LHCN-M2 (cell line): ENCODE measurements at places on chromosomes 7 and 10. TPM values are rescaled to one million over a fixed set of nuclear protein-coding genes. Genes with fewer than 3 reads are reported as not detected.

GRCh38 chr7:93231259-93231658, 907 bp upstream of the VPS50 start:
- no peak for DNase-seq

- DNase-seq, result no peak
Measured at GRCh38 chr10:19845503-19846368, 29.5 kb downstream of the PLXDC2 start.

PDE6C gene
- total RNA-seq, result not detected in 2 replicates

BUD23 gene
- total RNA-seq, result 69.3 and 82.6 TPM in 2 replicates

UTF1 gene
- not detected in 2 replicates for total RNA-seq

GRCh38 chr7:51645255-51645654, 328.6 kb upstream of the COBL start:
- DNase-seq, result no peak

OR2A5 gene
- not detected in 2 replicates for total RNA-seq
